ENCODE measurements at places on chromosomes 6 and 20.

DNA sequence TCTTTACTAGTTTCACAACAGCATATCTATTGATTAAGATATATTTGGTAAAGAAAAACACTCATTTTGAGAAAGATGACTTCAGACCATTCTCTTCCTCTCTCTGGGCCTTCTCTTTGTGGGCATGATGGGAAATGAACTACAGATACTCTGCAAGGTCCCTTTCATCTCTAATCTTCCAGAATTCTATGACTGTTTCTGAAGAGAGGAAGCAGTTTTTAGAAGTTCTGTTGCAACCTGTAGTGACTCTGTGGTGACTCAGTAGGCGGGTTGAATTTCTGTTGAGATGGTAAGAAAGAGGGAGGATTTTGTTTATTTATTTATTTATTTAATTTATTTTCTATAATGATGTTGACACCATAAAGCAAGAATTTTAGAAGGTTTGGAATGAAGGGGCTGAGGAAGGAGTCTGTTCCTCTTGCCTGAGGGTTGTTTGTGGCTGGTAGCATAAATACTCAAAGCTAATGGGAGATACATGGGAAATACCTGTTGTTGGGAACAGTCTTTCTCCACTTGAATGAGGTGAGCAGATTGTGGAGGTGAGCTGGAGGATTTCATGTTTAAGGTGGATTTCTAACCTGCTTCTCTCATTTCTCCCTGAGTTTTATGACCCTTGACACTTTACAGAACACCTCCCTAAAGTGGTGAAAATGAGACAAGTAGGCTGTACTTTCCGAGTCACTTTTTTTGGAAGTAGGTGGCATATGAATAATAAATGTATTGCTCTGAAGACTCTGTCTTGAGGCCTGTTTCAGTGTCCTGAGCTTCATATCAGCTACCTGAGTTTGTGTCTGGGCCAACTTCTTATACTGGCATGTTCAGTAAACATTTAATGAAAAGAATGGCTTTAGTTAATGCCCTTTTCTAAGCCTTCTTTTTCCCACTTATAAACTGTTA, 15.0 kb downstream of the ACSS2 start:
- H3K4me1 ChIP-seq = no peaks in the 10 kb centered on the region
- no peak for DNase-seq
- no peak overlapping the region for H3K27ac ChIP-seq
- H3K36me3 ChIP-seq = no peaks in the 10 kb centered on the region

DNA sequence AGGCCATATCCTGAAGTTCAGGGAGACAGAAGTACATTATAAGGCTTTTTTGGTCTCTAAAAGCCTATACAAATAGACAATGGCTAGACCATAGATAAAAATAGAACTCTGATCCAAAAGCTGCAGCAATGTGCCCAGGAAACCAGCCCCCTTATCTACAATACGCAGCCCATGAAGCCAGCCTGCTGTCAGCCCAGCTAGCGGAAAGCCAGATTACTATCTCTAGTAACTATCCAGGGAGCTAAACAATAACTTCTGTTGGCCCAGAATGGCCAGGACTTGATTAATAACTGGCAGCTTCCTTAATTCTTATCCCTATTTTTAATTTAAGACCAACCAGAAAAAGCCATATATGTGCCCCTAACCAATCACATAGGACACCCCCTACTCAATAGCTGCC, 160.4 kb upstream of the SMLR1 start:
- peaks cover 18% of the 10 kb centered on the region for H3K4me1 ChIP-seq
- no peaks in the 10 kb centered on the region for H3K27me3 ChIP-seq
- no peak overlapping the region for H3K4me3 ChIP-seq
- H3K27ac ChIP-seq = no peak overlapping the region
- H3K36me3 ChIP-seq = no peaks in the 10 kb centered on the region

DNA sequence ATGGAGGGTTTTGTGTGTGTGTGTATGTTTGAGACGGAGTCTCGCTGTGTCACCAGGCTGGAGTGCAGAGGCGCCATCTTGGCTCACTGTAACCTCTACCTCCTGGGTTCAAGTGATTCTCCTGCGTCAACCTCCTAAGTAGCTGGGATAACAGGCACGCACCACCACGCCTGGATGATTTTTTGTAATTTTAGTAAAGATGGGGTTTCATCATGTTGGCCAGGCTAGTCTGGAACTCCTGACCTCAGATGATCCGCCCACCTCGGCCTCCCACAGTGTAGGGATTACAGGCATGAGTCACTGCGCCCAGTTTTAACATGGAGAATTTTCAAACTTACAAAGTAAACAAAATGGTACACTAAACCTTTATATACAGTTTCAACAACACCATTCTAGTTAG, 22.8 kb downstream of the AMD1 start:
- no peaks in the 10 kb centered on the region for H3K36me3 ChIP-seq
- H3K27ac ChIP-seq = no peak overlapping the region
- H3K4me3 ChIP-seq = no peak overlapping the region
- H3K4me1 ChIP-seq = no peaks in the 10 kb centered on the region
- no peak for DNase-seq

GRCh38 chr6:81761197-81761596, 8.7 kb upstream of the TENT5A start:
- DNase-seq = no peak
- H3K4me1 ChIP-seq = peaks cover 5% of the 10 kb centered on the region
- H3K27ac ChIP-seq = no peak overlapping the region
- H3K27me3 ChIP-seq = no peaks in the 10 kb centered on the region
- H3K4me3 ChIP-seq = no peak overlapping the region

DNA sequence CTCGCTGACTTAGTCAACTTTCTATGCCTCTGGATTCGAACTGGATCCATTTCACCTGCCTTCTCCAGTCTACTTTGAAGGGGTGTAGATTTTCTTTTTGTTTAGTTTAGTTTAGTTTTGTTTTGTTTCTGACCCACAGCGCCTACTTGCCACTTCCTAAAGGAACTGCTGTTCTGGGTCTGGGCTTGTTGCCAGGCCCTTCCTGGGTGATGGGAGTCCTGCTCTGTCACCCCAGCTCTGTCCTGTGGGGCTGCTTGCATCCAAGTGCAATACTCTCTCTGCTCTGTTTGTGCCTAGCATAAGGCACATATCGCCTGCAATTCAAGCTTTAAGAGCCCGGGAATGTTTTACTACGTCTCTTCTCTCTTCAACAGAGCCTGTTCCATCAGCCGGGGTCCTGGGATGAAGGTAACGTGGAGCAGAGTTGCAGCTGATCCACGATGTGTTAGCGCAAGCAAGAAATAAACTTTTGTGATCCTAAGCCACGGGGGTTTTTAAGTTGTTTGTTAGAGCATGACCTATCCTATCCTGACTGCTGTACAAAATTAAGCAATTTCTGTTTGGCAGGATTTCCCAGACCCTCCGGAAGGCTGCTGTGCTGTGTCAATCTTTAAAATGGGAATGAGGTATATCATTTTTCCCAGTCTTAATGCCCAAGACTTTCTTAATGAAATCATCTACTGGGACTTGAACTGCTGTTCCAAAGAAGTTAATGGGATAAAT, 30.9 kb upstream of the TAGAP start:
- no peaks in the 10 kb centered on the region for H3K36me3 ChIP-seq
- H3K27me3 ChIP-seq = no peaks in the 10 kb centered on the region
- peak; percentile 35 for DNase-seq
- H3K4me3 ChIP-seq = no peak overlapping the region
- H3K4me1 ChIP-seq = no peaks in the 10 kb centered on the region
- H3K27ac ChIP-seq = no peak overlapping the region

All from tibial nerve (tissue), 4 donors.